Fibroblast of villous mesenchyme (primary cell): ENCODE measurements at places on chromosomes 4 and X. TPM values are rescaled to one million over a fixed set of nuclear protein-coding genes. Genes with fewer than 3 reads are reported as not detected.

RNF4 gene
- total RNA-seq: 63.9 and 64.7 TPM in 2 replicates

SMIM10L2A gene
- total RNA-seq: under 0.01 TPM in 1 of 2 replicates, not detected in the other

APELA gene
- not detected in 2 replicates for total RNA-seq

CPLX1 gene
- total RNA-seq: not detected in 2 replicates

CDKL5 gene
- 4.5 and 6.5 TPM in 2 replicates for total RNA-seq

IL3RA gene
- total RNA-seq: not detected in 2 replicates

SSX2 gene
- total RNA-seq: not detected in 2 replicates

LARP7 gene
- 20.0 and 28.5 TPM in 2 replicates for total RNA-seq

WAS gene
- under 0.01 TPM in 1 of 2 replicates, not detected in the other for total RNA-seq

GJB1 gene
- not detected in 2 replicates for total RNA-seq

IL2 gene
- total RNA-seq: not detected in 2 replicates

SMR3B gene
- total RNA-seq: not detected in 2 replicates

MANBA gene
- 53.5 and 70.5 TPM in 2 replicates for total RNA-seq

IGFBP7 gene
- 234 and 417 TPM in 2 replicates for total RNA-seq

CXCL11 gene
- total RNA-seq: not detected in 2 replicates

IBSP gene
- not detected in 2 replicates for total RNA-seq

CYSLTR1 gene
- total RNA-seq: under 0.01 TPM in 1 of 2 replicates, not detected in the other

NUDT11 gene
- 7.4 and 12.1 TPM in 2 replicates for total RNA-seq

HS3ST1 gene
- total RNA-seq: not detected in 2 replicates
